Panc1 (cell line): ENCODE measurements at places on chromosomes 2 and 18. TPM values are rescaled to one million over a fixed set of nuclear protein-coding genes. Genes with fewer than 3 reads are reported as not detected.
A peak's percentile ranks its signal among the peaks of the same experiment; 100 is the strongest.

DNA sequence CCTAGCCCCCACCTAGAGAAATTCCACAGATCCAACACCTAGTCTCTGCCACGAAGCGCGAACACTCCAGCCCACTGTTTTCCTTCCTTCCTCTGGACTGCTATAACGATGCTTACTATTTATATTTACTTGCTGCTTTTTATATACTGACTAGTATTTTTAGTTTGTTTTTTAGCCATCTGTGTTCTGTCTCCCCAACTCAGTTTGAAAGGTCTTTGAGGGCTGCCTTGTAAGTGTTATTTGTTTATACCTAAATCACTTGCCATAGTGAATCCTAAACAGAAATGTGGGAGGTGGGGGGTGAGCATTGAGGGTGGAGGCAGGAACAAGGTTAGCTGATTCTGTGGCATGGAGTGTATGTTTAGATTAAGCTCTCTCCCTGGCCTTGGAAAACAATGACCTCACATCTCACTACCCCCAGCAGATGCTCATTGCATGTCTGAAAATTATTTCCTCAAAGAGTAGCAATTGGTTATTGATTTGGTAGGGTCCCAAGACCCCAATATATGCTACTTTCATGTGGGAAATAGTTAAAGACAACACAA, 1.1 kb upstream of the NCKAP5 start:
- no peak overlapping the region for H3K4me3 ChIP-seq
- no peaks in the 10 kb centered on the region for H3K27me3 ChIP-seq
- H3K27ac ChIP-seq = no peak overlapping the region
- no peak for DNase-seq
- no peaks in the 10 kb centered on the region; the same call in 1 of the 2 replicates for H3K4me1 ChIP-seq

GRCh38 chr2:161946489-161947107, 127.4 kb downstream of the DPP4 start:
- DNase-seq = peak; percentile 25
- no peaks in the 10 kb centered on the region for H3K4me1 ChIP-seq
- no peaks in the 10 kb centered on the region; the same call in 1 of the 2 replicates for H3K27me3 ChIP-seq
- H3K36me3 ChIP-seq = no peaks in the 10 kb centered on the region
- no peak overlapping the region for H3K4me3 ChIP-seq

The SH3RF3 gene
- total RNA-seq = 4.9 TPM

DNA sequence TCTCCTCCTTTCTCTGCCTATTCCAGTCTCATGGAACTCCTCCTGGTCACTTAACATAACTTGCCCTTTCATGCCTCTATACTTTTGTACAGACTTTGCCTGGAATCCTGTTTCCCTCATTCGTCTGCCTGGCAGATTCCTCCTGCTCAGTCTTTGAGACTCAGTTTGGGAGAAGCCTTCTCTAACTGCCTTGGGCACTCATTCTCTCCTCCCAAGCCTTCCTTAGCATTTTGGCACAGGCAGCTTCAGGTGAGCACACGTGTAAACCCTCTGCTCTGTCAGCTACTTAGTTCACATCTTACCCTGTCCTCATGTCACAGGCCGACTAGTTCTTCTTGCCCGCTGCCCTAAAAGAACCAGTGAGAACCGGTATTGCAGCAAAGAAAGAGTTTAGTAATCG, 6.0 kb upstream of the FAM98A start:
- H3K27ac ChIP-seq = no peak overlapping the region
- no peaks in the 10 kb centered on the region for H3K4me1 ChIP-seq
- DNase-seq = no peak
- no peaks in the 10 kb centered on the region for H3K36me3 ChIP-seq
- no peak overlapping the region for H3K4me3 ChIP-seq

DNA sequence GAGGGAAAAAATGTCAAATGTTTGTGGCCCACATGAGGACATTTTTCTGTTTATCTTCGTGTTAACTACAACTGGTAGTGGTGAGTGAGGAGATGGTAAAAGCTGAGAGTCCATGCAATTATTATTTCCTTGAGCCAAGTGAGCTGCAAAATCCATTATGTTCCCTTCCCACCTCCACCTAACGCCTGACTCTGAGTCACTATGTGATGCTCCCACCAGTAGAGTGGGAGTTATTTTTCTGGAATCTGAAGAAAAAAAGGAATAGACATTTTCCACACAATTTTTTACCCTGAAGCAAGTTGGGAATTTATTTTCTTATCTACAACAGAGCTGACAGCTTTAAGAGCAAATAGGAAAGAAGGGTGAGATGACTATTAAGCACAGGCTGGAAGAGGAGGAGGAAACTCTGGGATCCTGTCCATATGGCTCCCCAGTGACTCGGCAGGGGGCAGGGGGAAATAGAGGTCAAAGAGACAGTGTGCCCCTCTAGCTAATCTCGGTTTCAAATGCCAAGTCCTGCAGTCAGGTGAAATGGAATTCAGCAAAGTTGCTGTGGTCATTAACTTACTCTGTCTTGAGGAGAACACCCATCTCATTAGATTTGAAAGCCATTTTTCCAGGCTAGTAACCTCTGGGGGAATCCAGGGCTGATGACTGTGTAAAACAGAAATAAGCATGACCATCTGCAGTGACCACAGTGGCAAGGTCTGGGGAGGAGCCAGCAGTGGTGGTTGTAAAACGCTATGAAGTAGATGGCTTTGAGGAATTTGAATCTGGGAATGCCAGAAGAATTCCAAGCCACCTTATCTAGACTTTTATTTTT, 463.9 kb downstream of the STK39 start:
- no peak overlapping the region for H3K4me3 ChIP-seq
- no peak overlapping the region for H3K27ac ChIP-seq
- DNase-seq = no peak

- no peaks in the 10 kb centered on the region for H3K27me3 ChIP-seq
- no peaks in the 10 kb centered on the region for H3K36me3 ChIP-seq
- no peak overlapping the region for H3K4me3 ChIP-seq
- H3K4me1 ChIP-seq = no peaks in the 10 kb centered on the region
- no peak for DNase-seq
- H3K27ac ChIP-seq = no peak overlapping the region
These were observed 769.6 kb upstream of the CRIM1 start for GRCh38 chr2:35585972-35586371.
